Ascending aorta (tissue), 2 donors: ENCODE measurements at places on chromosomes 5 and 9. TPM values are rescaled to one million over a fixed set of nuclear protein-coding genes. Genes with fewer than 3 reads are reported as not detected.

GRCh38 chr5:12745537-12745936 lies 841.3 kb upstream of the CTNND2 start:
- DNase-seq: no peak

COL23A1 gene
- 4.3 TPM for total RNA-seq

DNA sequence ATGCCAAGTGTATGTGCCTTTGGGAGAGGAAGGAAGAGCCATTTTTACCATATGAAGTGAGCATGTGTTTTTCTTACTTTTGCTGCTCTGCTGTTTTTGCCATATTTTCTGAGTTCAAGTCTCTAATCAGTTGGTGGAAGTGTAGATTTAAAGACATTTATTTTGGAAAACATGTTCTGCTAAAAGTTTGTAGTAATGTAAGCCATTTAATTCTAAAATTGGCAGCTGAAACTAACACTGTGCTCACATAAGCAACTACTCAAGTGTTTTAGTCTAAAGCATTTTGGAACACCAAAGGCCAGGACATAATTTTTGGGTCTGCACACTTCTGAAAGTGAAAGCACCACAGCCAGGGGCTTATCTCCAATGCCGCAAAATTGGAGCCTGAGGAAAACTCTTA lies 363.4 kb upstream of the ZNF608 start:
- no peak for DNase-seq

SLC1A3 gene
- total RNA-seq: 3.0 TPM

TSLP gene
- not detected for total RNA-seq

GPX3 gene
- 2,056 TPM for total RNA-seq

DNA sequence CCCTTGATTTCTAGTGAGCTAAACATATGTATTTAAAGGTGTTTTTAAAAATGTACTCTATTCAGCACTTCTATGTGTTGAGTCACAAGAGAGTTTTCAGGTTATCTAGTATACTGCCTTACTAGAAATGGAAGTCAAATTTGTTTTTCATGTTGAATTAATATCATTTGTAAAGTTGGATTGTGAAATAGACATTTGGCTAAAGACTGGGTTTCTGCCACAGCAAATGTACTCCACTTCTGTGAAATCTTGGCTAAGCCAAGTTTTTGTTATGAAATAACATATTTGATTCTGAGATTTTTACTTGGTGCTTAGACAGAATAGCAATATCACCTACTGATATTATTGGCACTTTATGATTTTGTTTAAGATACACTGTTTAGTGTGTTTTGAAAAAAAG lies 106.0 kb downstream of the CWC27 start:
- no peak for DNase-seq

- DNase-seq: no peak
Observed at GRCh38 chr5:169222934-169223594, 77.9 kb downstream of the SLIT3 start.

CTSL gene
- 97.8 TPM for total RNA-seq

DNA sequence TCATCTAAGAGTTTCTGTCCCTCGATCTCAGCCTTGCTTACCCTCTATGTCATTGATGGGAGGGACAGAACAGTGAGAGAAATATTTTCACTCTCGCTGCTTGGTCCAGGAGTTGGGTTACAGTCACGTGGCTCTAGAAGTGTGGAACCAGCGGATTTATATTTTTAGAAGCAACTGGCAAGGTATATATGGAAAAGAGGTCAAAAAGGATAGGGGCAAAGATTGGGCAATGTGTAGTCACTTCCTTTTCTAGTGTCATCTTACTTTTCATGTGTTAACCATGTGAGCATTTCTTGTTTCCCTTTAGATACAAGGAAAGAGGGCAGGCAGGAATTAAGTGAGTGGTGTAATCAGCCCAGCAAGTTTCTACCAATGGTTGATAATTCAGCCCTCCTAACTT lies 111.5 kb upstream of the ZNF366 start:
- DNase-seq: no peak

DNA sequence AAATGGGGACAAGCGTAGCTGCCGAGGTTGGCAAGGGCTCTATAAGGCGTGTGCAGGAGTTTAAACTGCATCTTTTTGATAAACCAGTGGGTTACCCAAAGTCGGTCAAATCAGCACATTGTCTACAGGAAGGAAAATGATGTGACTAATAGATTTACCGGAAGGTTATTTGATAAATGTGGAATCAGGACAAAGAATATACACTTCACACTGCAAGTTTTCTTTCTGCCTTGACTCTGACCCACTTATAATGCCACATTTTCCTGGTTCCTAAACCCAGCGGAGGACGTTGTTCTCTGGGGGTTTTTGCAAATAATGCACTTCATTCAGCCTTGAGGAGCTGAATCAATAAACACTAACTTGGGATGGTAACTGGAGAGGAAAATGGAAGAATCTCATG lies 76.8 kb downstream of the TTLL11 start:
- DNase-seq: no peak

GRCh38 chr5:95519681-95520080 lies 35.1 kb downstream of the SKIC3 start:
- DNase-seq: no peak

DNA sequence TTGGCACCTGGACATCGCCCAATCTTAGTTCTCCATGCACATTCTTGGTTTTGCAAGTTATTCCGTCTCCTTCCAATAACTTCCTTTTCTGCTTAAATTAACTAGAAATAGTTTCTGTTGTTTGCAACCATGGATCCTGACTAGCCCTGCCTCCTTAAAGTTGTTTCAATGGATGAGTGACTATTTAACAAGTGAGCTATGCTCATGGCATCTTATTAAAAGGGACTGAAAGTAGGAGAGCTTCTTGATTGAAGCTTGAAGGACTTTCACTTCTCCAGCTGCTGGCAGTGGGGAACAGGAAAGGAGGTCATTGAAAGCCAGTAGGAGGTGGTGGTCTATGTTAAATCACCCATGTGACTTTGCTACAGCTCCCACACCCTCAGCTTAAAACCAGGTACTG lies 466.8 kb downstream of the ARHGEF28 start:
- DNase-seq: no peak

- DNase-seq: no peak
Observed at GRCh38 chr5:81420039-81420667, 26.2 kb upstream of the ACOT12 start.

BRIX1 gene
- total RNA-seq: 8.5 TPM

GRCh38 chr5:76813982-76814562 lies 4.8 kb upstream of the F2RL1 start:
- DNase-seq: no peak

GRCh38 chr5:123803359-123803758 lies 291.4 kb downstream of the CSNK1G3 start:
- DNase-seq: no peak

IFNK gene
- total RNA-seq: not detected

DNA sequence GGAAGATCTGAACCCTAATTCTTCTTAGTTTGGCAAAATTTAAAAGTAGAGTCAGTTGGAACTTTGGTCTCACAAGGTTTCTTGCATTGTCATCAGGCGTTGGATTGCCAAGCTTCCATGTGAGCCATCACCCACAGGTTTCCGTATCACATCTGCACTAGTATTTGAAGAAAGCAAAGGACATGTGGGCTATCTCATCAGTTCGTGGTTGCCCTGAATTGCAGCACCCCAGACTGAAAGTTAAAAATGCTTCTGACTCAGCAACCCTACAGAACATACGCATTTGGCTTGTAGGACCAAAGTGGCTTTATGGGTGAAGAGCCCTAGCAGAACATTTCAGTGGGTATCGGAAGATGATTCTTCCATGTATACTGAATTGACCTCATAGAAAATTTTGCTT lies 358.0 kb downstream of the ENC1 start:
- DNase-seq: no peak

- DNase-seq: no peak
Observed at GRCh38 chr5:177132136-177133095, 1.2 kb upstream of the NSD1 start.

GRIA1 gene
- 7.0 TPM for total RNA-seq
